ENCODE measurements at places on chromosomes 2 and 18.

GRCh38 chr2:173934895-173935294 lies 30.3 kb downstream of the SP3 start:
- no peak for DNase-seq

- no peak for DNase-seq
Measured at GRCh38 chr2:73986085-73986681, 1.5 kb downstream of the TET3 start.

DNA sequence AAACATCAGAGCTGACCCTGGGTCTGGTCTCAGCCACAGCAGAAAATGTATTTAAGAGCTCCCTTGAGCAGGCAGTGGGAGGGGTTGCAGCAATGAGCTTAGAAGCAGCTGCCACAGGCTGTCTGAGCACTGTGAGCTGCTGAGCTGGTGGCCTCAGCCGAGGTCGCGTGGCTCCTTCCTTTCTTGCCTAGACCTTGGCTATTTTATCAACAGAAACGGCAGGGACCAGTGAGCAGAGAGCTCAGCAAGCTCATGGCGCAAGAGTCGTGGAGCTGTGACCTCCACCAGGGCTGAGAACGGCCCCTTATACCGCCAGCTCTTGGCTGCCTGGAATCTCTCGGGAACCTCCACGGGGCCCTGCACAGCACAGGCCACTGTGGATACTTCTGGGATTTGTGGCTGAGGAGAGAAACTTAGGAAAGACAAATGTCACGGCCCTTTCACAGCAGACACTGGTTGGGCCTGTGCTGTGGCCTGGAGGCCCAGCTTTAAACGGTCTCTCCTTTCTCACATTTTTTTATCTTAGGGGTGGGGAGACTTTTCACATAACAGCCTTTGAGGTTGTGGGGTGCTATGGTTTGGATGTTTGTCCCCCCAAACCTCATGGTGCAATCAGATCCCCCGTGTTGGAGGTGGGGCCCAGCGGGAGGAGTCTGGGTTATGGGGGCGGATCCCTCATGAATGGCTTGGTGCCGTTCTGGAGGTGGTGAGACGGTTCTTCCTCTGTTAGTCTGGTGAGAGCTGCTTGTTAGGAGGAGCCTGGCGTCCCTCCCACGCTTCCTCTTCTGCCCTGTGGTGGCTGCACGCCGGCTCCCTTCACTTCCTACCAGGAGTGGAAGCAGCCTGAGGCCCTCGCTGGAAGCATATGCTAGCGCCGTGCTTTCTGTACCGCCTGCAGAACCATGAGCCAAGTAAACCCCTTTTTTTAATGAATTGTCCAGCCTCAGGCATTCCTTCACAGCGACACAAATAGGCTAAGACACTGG lies 1.7 kb downstream of the ALLC start:
- peak; percentile 9 for DNase-seq

DNA sequence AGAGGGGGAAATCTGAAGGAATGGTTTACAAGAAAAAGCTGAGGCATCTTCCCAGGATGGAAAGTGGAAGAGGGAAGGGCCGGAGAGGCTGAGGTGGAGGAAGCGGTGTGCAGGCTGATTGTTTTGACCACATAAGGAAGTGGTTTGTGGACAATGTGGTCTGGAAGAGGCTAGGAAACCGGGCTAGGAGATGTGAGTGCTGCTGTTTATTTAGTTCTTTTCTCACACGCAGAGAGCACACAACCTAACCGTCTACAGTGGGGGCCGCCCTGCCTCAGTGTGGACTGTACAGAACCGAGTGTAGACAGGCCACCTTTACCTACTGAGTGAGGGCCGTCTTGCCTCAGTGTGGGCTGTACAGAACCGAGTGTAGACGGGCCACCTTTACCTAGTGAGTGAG lies 251.7 kb upstream of the PXDN start:
- DNase-seq = no peak

DNA sequence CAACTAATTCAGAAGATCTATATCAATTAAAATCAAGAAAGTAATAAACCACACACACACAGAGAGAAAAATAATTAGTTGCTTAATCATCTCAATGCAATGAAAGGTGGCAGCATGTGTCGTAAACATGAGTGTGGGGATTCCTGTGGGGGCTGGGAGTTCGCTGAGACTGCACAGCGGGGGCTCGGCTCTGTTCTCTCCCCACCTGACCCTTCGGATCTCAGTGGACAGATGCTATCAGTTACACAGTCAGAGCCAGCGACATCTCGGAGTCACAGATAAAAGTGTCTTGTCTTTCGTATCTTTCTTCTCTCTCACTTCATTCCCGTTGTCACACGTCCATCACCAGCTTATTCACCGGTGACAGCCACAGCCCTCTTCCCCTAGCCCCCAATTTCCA lies 37.1 kb downstream of the COLEC12 start:
- no peak for DNase-seq

DNA sequence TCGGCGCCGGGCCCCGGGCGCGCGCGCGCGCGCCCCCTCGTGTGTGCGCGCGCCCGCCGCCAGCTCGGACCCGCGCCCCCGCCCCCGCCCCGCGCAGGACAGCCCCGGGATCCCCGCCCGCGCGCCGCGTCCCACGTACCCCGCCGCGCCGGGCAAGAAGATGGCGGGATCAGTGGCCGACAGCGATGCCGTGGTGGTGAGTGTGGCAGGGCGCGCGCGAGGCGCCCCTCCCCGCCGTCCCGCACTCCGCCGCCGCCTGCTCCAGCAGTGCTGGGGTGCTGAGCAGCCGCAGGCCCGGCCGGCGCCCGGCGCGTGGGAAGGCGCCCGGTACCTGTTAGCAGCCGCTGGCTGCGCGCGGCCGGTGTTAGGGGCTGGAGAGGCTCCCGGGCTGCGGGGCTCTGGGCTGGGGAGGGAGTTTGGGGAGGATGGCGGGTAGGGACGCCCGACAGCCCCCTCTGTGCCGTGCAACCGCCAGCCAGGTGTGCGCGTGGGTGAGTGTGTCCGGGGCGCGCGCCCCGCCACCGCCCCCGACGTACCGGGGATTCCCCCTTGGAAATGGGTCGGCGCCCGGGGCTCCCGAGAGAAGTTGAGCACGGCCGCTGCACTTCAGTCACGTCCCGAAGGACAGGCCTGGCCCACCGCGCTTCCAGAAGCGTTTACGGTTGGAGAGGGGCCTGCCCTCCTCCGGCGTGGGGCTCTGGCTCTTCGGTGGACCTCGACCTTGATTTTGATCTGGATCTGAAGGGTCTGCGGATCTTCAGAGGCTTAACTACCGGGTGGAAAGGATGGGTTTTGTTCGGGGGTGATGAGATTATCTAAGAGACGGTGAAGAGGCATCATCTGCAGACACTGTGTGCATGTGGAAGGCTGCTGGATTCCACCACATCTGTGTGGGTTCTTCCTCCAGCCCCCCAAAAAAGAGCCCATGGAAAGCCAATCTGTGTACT lies 697 bp downstream of the LGALSL start:
- DNase-seq = peak; percentile 13

DNA sequence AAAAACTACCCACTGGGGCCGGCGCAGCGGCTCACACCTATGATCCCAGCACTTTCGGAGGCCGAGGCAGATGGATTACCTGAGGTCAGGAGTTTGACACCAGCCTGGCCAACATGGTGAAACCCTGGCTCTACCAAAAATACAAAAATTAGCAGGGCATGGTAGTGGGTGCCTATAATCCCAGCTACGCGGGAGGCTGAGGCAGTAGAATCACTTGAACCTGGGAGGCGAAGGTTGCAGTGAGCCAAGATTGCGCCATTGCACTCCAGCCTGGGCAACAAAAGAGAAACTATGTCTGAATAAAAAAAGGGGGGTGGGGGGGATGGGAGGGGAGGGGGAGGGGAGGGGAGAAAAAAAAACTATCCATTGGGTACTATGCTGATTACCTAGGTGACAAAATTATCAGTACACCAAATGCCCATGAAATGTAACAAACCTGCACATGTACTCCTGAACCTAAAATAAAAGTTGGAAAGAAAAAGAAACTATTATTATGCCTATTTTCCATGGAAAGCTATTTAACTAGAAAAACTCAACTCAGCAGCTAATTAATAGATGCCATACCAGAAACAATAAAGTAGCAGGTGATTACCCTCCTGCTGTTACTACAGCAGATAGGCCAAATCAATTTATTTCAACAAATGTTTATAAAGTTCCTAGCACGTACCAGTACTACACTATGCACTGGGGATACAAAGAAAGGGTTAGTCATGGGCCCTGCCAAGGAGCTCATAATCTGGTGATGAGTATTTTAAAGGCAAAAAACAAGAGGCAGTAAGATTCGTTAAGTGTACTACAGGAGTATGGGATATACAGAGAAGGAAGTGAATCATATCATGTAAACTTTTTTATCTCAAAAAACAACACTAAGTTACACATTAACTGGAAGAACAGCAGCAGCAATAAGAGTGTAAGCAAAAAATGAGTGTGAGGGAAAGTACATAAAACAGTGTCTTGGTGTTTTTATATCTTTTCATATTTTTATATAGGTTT lies 112.8 kb upstream of the SLC39A10 start:
- peak; percentile 41 for DNase-seq

DNA sequence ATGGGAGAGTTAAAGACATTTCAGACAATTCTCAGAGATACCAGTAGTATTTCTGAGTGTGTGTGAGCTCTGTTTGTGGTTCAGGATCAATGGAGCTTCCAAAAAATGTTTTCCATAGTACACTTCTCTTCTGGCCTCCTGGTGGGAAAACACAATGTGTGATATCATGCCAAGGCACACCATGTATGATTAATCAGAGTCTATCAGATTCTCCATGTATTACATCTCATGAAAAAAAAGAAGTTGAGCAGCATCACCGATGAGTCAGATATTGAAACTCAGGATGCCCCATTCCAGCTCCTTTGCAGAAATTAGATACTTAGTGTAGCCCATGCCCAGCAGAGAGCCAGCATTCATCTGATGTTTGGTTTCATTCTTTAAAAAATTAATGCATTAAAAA lies 620.3 kb upstream of the POU3F3 start:
- no peak for DNase-seq

DNA sequence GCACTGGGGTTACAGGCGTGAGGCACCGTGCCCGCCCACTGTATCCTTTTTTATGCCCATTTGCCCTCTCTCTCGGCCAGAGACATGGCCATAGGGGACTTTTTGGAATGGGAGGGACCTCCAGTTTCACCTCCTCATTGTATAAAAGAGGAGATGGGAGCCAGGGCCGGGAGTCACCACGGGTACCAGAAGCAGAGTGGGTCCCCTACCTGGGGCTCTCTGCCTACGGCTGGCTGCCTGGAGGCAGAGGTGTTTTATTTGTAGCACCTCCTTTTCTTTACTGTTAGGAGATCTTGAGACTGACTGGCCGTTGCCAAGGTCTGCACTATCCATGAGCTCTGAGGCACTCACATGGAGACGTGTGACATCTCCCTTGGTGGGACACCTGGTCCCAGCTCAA lies 162.8 kb downstream of the LDLRAD4 start:
- DNase-seq = no peak

DNA sequence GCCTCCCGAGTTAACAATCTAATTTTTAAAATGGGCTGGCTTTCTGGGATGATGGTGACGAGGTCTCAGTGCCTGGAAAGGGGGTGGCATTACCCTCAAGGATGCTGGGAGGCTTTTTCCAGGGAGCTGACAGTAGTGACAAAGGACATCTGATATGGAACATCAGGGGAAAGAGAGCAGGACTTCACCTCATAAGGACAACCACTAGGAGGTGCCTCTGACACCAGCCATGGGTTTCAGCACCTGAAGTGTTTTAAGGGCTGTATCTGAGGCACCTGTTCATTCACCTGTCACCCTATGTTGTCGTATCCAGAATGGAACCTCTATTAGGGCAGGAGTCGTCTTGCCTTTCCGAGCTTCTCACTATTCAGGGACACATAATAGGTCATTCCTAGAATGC lies 10.8 kb downstream of the IL36B start:
- no peak for DNase-seq

GRCh38 chr2:67217398-67217797 lies 179.7 kb upstream of the ETAA1 start:
- no peak for DNase-seq

- DNase-seq = no peak
Measured at GRCh38 chr2:222900354-222900753, 39.5 kb downstream of the ACSL3 start.

GRCh38 chr2:191218292-191218898 lies 26.8 kb upstream of the MYO1B start:
- no peak for DNase-seq

- peak; percentile 11 for DNase-seq
Measured at GRCh38 chr2:187497858-187498463, 49.9 kb upstream of the CALCRL start.
